ENCODE measurements at places on chromosomes 12 and 14.

- DNase-seq = peak; percentile 14
Observed at GRCh38 chr12:43069768-43070221, 480.2 kb upstream of the PRICKLE1 start.

DNA sequence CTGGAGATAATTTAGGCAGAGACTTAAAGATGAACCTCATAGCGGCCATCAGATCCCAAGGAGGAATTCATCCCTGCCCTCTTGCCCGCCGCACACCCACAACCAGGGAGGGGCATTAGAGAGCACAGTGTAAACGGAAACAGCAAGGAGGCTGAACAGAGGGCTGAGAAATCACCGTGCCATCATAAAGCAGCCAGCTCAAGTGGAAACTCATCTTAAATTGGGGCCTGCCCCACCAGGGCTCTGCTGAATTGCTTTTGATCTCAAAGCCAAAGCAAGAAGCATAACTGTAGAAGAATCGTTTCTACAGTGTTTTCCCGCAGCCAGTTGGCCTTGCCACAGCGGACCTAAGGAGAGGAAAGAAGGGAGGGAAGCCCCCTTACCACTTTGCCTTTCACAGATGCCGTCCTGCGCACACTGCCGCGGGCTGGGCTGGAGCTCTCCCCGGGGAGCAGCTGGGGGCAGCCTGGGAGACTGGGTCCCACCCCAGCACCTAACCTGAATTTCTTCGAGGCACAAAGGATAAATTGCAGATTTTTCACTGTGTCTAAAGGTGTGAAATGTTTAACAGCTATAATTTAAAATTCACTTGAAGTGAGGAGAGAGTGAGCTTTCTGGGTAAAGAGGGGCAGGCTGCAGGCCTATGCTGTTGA, 51.8 kb upstream of the MMP17 start:
- DNase-seq = no peak

DNA sequence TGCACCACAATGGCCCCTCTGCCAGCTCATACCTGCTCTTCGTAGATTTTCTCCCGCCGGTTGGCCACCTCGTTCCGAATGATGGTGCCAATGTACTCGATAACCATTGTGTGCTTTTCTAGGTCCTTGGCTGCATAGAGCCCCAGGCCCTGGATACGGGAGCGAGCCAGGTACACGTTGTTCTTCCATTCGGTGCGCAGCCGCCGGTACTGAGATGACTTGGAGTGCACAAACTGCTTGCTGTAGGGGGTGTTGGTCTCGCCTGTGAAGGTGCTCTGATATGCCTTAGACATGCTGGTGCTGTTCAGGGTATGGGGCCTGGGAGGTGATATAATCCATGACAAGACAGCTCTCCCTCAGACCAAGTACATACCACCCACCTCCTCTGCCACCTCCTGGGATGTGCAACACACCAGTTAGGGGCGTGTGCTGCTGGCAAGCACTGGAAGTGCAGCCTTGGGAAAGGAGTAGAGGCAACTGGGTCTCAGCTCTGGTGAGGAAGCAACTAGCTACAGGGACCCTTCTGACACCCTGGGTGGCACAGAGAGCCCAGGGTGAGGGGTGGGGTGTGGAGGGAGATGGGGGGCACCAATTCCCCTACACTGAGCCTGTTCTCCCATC, 4.1 kb upstream of the PRKAG1 start:
- DNase-seq = no peak

- no peak for DNase-seq
Observed at GRCh38 chr14:91942128-91942527, 5.4 kb downstream of the FBLN5 start.

- peak; percentile 77 for DNase-seq
Observed at GRCh38 chr12:120534703-120535655, 823 bp downstream of the RNF10 start.

GRCh38 chr12:100170313-100170858, 27.7 kb upstream of the BLTP3B start:
- no peak for DNase-seq

DNA sequence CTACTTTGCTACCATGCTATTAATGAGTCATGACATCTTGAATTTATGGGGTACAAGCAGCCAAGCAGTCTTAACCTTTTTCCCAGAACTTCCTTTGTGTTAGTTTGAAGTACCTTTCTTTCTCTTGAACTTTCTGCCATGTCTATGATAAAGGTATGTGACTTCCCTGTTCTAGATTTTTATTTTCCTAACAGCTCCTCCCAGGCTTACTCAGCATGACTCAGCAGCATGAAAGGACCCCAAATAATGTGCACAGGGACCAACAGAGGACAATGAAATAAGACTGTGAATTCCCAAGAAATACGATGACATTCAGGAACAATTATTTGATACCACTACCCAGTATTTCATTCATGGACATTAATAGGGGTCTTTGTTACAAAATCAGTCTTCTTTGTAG, 60.0 kb downstream of the TTC6 start:
- DNase-seq = peak; percentile 9

- no peak for DNase-seq
Observed at GRCh38 chr14:95341115-95341514, 21.4 kb upstream of the CLMN start.

- DNase-seq = no peak
Observed at GRCh38 chr14:43914041-43914693, 592.9 kb downstream of the FSCB start.

DNA sequence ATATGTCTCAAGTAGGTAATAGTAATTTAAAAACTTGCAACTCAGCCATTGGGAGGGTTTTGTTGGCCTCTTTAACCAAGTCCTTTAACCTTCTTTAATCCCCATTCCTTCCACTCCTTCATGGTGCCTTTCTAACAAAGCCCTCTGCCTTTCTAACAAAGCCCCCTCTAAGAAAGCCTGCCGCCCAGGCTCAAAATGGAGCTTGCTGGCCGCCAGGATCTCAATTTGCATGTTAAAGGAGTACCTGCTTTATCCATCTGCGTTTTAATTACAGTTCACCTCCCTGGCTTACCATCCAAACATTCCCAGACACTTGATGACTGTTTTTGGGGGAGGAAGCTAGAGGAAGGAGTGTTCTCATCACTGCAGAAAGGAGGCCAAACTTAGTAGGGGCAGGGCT, 183.4 kb downstream of the PTPN11 start:
- no peak for DNase-seq

DNA sequence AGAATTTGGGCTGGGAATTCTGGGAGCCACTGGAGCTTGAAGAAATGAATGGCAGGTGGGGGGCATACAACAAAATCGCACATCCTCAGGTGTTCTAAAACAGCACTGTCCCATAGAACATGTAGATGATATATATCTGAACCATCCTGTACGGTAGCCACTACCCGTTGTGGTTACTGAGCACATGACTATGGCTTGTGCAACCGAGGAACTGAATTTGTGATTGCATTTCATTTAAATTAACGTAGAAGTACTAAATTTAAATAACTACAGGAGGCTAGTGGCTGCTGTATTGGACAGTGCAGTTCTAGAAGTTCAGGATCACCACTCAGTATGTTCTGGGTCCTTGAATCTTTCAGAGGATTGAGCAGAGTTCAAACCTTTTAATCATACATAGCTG, 172.4 kb downstream of the PHETA1 start:
- DNase-seq = no peak

DNA sequence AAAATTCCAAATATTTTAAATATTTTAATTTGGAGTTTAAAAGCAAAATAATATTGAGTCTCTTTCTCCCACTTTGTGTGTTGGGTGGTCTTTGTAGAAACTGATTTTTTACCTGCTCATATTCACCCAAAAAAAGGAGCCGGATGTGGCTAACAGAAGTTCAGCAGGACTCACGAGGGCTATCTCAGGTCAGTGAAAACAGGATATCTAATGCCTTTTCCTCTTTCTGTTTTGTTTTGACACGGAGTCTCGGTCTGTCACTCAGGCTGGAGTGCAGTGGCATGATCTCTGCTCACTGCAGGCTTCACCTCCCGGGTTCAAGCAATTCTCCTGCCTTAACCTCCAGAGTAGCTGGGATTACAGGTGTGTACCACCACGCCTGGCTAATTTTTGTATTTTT, 30.8 kb downstream of the COA8 start:
- DNase-seq = no peak

DNA sequence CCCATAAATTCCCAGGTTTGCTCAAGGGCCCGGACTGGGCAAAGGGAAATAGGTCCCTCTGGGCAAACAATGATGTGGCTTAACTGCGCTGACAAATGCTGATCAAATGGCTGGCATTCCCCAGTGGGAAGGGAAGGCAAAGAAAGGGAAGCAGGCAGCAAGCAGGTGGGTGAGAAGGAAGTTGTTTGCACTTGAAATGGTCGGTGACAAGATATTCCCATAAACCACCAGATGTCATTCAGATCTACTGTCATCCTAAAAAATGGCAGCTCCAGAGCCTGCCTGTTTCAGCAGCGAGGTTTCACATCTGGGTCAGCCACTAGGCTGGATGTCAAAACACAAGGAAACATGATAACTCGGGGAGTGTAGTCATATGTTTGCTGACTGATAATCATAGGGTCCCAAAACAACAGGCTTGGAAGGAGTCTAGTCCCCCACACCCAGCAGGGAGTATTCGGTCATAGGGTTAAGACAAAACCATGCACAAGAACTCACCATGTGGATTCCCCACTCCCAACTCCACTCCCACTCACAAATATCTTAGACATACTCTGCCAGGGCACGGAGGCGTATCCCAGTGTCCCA, 37.9 kb upstream of the MDM1 start:
- no peak for DNase-seq

- peak; percentile 48 for DNase-seq
Observed at GRCh38 chr14:102593061-102593824, 794 bp downstream of the RCOR1 start.

DNA sequence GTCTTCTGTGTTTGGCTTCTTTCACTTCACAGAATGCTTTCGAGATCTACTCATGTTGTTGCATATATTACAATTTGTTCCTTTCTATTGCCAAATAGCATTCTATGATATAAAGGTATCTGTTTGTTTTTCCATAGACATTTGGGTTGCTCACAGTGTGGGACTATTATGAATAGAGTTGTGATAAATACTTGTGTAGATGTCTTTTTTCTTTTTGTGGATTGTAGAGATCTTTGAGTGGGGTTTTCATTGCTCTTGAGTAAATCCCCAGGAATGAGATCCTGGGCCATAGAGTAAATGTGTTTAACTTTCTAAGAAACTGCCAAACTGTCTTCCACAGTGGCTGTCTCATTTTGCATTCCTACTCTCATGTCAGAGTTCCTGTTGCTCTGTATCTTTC, 24.9 kb upstream of the CEBPE start:
- no peak for DNase-seq

DNA sequence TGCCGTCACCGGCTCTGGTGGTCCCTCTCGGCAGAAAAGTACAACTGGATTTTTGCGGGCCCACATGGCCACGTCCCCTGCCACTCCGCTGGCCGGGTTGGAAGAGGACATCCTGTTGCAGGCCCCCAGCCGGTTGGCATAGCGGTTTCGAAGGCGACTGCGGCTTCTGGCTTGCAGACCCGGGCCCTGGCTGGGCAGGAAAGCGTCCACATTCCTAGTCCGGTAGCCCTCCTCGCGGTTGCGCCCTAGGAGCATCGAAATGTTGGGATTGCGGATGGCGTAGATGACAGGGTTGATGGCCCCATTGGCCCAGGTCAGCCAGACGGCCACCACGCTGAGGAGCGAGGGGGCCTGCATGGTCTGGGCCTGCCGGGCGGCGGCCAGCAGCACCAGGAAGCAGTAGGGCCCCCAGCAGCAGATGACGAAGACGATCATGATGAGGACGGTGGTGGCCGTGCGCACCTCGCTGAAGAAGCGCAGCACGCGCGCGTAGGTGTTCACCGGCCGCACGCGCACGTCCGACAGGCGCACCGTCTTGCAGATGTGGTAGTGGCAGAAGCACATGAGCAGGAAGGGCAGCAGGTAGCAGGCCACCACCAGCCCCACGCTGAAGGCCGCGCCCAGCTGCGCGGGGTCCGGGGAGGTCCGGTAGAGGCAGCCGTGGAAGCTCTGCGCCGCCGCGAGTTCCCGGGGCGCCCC, 1.2 kb downstream of the GPR135 start:
- DNase-seq = no peak

- no peak for DNase-seq
Observed at GRCh38 chr14:34104489-34105397, 153.9 kb upstream of the EGLN3 start.

DNA sequence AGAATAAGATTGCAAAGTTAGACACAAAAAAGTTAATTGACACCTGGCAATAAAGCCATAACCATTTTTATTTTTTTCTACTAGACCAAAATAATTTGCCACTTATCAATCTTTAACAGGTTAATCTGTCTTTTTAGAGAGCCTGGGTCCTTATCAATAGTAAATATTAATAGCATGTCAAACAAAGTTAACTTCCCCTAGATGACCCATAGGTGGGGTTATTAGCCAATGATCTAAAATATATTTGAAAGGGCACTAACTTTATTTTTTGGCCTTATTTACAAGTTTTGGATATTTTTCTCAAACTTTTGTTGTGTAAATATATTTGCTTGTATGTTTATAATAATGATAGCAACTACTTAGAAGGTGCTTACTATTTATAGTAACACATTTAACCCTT, 3.9 kb downstream of the ANKRD33 start:
- DNase-seq = no peak

DNA sequence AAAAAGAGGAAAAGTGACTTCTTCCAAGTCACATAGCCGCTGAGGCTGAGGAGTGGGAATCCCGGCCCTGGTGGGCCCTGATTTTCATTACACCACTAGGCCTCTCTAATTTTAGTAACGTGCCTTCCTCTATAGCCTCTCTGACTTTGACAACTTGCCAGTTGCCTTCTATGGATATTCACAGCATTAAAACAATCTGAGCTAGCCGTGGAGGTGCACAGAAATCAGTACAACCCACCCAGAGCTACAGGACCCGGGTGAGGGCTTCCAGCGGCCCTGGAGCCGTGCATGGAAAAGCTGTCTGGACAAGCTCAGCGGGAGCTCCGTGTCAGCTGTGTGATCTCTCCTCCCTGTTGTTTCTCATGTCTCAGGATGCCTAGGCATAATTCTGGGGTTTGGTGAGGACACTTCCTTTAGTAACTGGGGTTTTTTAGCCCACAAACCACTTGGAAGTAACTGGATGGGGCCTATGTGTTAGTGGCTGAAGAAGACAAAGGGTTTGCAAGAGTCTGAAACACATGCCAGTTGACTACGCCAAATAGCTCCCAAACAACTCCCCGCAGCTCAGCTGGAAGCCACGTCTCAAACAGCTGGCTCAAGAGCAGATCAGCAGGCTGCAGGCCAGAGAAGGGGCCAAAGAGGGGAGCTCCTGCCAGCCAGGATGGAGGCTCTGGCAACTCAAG, 53.0 kb downstream of the SSH1 start:
- DNase-seq = peak; percentile 84

DNA sequence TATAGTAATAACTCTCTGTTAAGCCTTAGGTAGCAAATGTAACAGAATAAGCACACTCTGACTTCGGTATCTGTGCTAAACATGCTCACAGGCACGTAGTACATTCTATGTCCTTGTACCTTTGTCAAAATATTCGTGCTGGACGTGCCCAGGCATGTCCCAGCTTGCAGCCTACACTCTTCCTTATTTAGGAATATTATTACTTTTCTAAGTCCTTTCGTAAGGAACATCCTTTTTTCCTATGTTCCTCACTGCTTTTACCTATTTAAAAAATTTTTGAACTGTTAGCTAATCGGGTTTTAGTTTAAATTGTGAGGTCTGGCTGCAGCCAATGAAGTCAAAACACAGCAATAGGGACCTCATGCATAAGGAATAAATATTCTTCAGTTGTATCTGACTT, 24.1 kb upstream of the UBC start:
- peak; percentile 75 for DNase-seq

Data from fibroblast of skin of right biceps (primary cell).